ENCODE measurements at places on chromosomes 11 and 22. TPM values are rescaled to one million over a fixed set of nuclear protein-coding genes. Genes with fewer than 3 reads are reported as not detected.

- no peak for DNase-seq
Measured at GRCh38 chr11:72924568-72925190, 110.5 kb downstream of the ATG16L2 start.

DNA sequence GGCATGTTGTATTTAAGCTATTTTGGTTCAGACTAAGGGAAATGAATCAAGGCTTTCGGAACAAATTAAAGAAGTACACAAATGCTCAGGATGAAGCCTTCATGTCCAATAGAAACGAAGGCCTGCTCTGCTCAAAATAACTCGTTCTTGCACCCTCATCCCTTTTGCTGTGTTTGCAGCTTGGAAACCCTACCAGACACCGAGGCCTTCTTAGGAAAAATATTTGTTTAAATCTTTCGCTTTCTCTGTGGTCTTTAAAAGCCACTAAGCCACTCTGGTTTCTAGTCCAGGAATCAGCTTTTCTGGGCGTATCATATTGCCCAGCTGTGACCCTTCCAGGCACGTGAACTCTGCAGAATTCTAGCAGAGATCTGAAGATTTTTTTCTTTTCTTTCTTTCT lies 60.9 kb upstream of the HSPA8 start:
- DNase-seq: no peak

DNA sequence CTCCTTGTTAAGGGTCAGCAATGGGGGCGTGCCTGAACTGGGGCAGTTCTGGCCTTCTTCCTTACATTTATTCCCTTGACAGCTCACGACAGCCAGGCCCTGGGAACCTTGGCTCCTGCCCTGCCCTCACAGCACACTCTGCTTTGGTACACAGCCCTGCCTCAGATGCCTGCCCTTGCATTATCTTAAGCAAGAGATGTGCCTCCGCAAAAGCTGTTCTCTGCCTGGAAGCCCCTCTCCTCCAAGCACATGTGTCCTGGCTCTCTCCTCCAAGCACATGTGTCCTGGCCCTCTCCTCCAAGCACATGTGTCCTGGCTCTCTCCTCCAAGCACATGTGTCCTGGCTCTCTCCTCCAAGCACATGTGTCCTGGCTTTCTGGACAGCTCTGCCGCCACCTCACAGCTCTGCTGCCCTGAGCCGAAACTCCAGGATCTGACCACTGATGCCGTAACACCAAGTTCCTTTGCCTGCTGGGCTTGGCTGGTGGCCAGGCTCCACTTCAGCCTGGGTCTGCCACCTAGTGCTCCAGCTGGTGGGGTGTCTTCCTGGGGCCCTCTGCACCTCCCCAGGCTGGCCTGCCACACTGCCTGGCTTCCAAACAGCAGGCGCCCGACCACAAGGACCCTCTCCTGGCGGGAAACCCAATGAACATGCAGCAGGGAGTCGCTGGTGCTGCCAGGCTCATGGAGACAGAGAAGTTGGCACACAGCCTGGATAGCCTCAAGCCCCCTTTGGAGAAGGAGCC lies 53.0 kb downstream of the SCUBE1 start:
- no peak for DNase-seq

GRCh38 chr11:35142481-35143075 lies 3.6 kb downstream of the CD44 start:
- DNase-seq: peak; percentile 66

DNA sequence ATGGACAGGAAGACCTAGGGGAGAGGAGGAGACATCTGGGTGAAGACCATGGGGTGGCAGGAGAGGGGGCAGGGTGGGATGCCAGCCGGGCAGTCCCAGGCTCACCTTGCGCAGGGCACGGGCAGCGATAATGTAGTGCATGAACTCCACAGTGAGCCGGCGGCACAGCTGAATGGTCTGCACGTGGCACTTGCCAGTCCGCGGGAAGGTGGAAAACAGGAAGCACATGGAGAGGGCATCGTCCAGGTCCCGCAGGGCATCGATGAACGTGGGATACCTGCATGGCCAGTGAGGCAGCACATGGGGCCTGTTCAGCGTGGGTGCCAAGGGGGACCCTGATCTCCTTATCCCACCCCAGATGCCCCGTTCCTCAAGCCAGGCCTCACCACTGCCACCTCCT lies 7.3 kb downstream of the PES1 start:
- DNase-seq: no peak

Gene ABTB2
- polyA plus RNA-seq: 2.8 TPM

DNA sequence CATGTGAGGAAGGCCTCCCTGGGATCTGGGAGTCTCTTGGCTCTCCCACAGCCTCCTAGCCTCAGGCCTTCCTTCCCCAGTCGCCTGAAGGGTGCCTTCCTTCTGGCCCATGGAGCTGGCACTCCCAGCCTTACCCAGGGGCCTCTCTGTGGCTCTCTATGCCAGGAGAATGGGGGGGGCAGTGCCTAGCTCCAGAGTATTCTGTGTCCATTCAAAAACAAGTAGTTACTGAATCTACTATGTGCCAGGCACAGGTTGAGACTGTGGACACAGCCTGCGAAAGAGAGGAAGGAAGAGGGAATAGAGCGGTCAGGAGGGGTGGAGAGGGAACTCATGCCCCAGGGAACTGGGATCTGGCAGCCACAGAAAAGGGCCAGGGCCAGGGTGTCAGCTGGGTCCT lies 2.7 kb upstream of the PLA2G3 start:
- no peak for DNase-seq

- no peak for DNase-seq
Measured at GRCh38 chr11:45609902-45610301, 55.5 kb downstream of the CHST1 start.

DNA sequence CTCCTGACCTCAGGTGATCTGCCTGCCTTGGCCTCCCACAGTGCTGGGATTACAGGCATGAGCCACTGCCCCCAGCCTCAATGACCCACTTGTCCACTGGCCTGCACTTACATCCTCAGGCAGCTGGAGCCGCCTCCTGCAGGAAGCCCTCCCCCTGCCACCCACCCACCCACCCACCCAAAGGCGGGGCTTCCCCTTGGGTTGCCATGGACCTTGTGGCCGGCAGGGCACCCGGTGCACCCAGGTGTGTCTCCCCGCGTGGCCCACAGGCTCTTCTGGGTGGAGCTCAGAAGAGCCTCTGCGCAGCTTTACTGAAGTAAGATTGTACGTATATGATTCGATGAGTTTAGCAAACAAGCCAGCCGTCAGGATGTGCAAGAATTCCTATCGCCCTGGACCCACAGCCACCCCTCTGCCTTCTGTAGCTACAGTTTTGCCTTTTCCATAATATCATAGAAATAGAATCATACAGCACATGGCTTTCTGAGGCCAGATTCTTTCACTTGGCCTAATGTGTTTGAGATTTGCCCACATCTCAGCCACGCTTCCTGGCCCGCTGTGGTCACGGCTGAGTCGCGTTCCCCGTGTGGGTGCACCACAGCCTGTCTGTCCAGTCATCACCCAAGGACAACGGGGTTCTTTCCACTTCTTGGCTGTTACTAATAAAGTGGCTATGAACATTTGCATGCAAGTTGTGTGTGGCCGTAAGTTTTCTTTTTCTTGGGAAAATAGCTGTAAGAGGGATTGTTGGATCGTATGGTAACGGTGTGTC lies 5.3 kb upstream of the BRSK2 start:
- DNase-seq: no peak

DNA sequence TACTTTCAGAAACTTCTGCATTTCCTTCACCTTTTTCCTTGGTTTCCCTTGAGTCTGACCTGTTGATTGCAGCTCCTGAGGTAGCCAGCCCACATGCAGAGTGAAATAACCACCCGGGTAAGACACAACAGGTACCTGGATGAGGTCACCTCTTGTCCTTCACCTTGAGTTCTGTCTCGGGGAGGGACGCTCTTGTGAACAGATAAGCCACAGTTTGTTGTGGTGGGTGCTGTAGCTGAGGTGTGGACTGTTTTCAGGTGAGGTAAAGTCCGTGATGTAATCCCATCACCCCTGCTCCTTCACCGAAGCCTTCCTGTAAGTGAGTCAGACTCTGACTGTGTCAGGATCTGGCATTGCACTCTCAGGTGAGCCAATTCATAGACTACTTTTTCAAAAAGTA lies 183.1 kb downstream of the NAV2 start:
- DNase-seq: no peak

DNA sequence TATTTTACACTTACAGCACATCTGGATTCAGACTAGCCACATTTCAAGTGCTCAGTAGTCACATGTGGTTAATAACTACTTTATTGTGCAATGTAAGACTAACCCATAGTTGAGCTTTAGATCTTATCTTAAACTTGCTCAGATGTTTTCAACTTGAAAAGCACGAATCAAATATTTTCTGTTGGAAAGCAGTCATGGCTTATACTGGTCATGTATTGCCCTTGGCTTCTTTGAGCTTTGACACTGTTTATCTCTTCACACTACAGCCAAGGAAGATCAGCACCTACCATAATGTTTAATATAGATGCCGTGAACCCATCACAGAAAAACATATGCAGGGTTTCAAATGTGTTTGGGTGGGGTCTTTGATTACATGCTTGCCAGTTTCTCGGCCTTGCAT lies 4.4 kb downstream of the RBX1 start:
- peak; percentile 60 for DNase-seq

DNA sequence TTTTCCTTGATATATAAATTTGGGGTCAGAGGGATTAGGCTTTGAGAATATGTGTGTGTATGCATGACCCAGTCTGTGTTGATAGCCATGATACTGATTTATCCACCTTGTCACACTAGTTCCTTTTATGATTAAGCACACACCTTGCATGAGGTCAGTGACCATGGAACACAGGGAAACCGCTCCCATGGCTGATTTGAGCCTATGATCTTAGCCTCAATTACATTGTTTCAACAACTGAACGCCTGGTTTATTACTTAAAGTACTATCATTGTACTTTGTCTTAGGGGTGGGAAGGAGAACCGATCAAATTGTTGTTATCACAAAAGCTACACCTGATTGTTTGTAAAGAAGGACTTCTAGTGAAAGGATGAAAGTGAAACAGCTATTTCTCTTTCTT lies 70.7 kb downstream of the ARFGAP2 start:
- no peak for DNase-seq

DNA sequence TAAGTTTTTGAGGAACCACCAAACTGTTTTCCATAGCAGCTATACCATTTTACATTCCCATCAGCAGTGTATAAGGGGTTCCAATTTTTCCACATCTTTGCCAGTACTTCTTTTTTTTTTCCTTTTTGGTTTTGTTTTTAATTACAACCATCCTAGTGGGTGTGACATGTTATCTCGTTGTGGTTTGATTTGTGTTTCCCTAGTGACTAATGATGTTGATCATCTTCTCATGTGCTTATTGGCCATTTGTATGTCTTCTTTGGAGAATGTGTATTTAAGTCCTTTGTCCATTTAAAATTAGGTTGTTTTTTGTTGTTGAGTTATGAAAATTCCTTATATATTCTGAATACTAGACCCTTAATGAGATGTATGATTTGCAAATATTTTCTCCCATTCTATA lies 59.3 kb downstream of the STIM1 start:
- no peak for DNase-seq

Gene RIMBP3C
- polyA plus RNA-seq: 0.06 TPM

Gene OSBP2
- polyA plus RNA-seq: 0.38 TPM

Gene PNPLA5
- not detected for polyA plus RNA-seq

DNA sequence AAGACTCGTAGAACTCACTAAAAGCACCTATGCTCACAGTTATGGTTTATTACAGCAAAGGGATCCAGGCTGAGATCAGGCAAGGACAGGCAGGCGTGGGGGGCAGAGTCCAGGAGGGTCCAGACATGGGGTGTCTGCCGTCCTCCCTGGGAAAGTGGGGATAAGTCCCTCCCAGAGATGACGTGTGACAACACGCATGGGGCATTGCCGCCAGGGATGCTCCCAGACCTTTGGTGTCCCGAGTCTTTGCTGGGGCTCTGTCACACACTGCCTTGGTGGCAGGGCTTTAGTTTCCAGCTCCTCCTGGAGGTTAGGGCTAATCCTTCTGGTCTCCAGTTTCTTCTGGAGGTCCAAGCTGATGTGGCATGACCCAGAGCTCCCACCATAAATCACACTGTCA lies 226.7 kb downstream of the CTTN start:
- DNase-seq: no peak

Gene PTPRCAP
- polyA plus RNA-seq: 0.27 TPM

DNA sequence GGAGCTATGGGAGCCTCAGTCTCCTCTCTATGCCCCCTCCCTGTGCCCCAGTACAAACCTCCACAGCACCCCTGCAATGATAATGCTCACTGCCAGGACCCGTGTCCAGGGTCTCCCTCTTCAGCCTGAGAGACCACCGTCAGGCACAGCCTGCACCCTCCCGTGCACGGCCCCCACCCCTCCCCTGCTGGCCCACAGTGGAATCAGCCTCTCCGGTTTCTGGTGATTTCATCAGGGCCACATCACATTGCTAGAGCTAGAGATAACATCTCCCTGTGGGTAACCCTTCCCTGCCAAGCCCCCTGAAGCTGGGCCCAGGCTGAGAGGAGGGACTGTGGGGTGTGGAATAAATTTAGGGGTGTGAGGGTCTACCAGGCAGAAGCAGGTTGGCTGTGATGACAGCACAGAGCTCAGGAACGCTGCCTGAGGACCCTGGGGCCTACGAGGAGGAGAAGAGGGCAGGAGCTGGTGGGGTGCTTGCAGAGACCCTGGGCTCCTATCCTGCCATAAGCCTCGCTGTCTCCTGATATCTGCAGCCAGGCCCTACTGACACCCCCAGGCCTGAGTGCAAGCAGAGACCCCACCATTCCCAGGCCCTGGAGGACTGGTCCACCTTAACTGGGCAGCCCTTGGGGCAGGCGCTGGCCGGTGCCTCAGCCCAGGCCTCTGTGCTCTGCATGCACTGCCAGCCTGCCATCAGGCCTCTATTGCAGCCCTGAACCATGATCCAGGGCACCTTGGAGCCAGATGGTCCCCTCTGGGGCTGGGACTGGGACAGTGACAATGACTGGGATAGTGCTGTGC lies at the start of gene KLHDC7B:
Gene KLHDC7B, plus strand, starts transcription at position 378 of the 804 bp plus-strand sequence. Its CDS starts 345 bp downstream, at position 723.
- no peak for DNase-seq

GRCh38 chr11:2294926-2295290 lies 6.8 kb downstream of the C11orf21 start:
- no peak for DNase-seq

- no peak for DNase-seq
Measured at GRCh38 chr11:45892856-45893255, 7.4 kb downstream of the MAPK8IP1 start.

GRCh38 chr11:13221722-13222121 lies 55.9 kb upstream of the BMAL1 start:
- no peak for DNase-seq

DNA sequence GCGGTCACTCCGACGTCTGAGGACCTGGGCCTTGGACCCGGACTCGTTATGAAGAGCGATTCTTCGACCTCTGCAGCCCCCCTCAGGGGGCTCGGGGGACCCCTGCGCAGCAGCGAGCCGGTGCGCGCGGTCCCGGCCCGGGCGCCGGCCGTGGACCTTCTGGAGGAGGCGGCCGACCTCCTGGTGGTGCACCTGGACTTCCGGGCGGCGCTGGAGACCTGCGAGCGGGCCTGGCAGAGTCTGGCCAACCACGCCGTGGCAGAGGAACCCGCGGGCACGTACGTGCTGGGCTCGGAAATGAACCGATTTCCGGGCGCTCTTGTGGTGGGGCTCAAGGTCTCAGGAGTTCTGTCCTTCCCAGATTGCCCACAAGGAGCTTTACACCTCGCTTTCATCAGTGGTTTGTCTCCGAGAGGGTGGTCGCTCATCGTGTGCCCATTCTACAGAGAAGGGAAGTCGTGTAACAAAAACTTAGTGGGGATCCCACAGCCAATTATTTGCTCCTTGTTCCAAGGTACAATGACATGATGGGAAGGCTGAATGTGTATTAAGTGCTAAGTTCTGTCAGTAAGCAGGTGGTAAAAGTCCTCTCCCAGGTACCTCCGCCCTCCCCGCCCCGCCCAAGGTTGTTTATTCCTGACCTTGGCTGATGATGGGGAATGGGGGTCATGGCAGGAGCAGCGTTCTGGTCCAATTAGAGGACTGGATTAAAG lies 695 bp downstream of the PEX26 start:
- DNase-seq: no peak

- no peak for DNase-seq
Measured at GRCh38 chr11:31757260-31757835, 53.8 kb downstream of the PAX6 start.

- DNase-seq: no peak
Measured at GRCh38 chr22:30838111-30838510, 130.5 kb downstream of the MORC2 start.
